Glomerular endothelial cell (primary cell): ENCODE measurements at places on chromosomes 4 and X.
A peak's percentile ranks its signal among the peaks of the same experiment; 100 is the strongest.

DNA sequence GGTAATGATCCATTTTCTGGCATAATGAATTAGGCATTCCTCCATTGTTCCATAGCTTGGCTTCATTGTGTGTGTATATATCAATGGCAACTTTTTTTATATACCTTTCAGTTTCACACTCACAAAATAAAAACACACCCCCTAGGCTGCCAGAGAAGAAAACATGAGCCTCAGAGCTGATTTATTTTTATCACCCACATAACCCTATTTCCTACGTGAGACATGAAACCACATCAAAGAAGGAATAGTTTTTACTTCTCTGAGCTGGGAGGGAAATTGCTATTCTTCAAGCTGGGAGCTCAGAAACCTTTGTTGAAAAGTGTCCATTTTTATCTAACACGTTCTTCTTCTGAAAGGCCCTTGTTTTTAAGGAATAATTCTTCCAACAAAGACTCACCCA, 126.7 kb upstream of the RAI2 start:
- DNase-seq = no peak

DNA sequence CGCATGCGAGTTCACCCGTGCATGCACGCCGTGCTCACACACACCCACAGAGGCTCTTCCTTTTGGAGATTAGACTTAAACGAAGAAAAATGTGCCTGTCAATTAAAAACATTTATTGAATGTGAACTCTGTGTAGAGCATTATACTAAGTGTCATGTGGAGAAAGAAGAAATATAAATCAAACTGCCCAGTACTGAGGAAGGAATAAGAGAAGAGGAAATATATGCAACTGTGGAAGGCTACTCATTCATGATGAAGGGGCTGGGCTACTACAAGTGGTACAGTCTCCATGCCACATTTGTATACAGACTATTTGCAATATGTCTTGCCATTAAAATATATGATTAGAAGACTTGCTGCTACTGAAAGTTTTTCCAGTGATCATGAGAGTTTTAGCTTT, 714.7 kb downstream of the DMD start:
- DNase-seq = no peak

GRCh38 chrX:42900947-42901346, 123.0 kb upstream of the PPP1R2C start:
- no peak for DNase-seq

GRCh38 chr4:30719454-30720020, 632 bp upstream of the PCDH7 start:
- DNase-seq = no peak

GRCh38 chrX:74924449-74925224, 615 bp downstream of the NEXMIF start:
- no peak for DNase-seq

DNA sequence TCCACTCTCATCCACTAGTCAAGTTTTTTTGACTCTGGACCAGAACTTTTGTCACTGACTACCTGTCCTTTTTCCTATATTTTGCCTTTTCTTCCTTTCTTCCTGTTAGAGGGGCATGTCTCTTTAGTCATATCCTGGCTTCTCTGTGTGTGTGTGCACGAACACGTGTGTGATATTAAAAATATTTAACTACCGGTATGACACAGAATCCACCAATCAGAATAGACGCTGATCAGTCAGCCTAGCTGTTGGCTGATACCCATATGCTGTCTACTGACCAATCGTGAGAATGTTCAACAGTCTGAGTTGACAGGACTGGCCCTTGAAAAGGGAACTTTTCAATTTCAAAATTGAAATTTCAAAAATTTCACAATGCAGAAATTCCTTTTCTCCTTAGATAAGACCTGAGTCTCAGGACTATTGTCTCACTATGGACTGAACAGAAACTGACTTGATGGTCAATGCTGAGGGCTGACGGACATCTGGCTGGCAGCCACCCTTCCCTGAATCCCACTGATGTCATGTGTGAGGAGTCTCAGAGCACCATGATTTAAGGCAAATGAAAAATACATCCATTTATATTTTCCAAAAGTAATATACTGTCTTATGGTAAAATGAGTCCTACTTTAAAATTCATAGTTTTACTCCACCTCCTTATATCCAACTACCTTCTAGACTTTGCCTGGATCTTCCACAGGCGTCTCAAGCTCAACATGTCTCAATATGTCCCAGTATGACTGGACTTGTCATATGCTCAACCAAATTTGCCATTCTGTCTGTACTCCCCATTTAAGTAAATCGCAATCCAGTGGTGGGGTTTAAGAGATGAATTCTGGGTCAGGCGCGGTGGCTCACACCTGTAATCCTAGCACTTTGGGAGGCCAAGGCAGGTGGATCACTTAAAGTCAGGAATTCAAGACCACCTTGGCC, 78.0 kb downstream of the CHRNA9 start:
- DNase-seq = no peak

GRCh38 chr4:38591617-38592337, 72.2 kb upstream of the KLF3 start:
- DNase-seq = no peak

- DNase-seq = no peak
These were observed 31.6 kb upstream of the IRAK1 start for GRCh38 chrX:154051201-154051810.

GRCh38 chr4:90540536-90540935, 413.3 kb downstream of the CCSER1 start:
- no peak for DNase-seq

GRCh38 chr4:2936773-2937145, 26.4 kb downstream of the NOP14 start:
- DNase-seq = no peak

GRCh38 chrX:68112321-68112720, 321.0 kb downstream of the OPHN1 start:
- no peak for DNase-seq

DNA sequence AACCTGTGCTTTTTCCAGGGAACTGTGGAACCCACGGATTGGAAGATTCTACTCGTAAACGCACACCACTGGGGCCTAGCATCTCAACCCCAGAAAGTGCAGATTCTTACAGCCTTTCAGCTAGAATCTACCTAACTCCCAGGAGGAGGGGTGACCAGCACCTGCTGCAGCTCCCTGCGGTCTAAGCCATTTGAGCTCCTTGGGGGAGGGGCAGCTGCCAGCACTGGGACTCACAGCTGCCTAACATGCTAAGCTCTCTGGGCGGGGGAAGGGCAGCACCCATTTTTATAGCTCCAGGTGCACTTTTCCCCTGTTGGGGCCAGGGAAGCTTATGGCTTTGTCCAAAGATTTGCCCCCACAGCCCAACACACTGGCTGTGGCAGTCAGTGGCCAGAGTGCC, 595.7 kb upstream of the EPHA5 start:
- no peak for DNase-seq

- no peak for DNase-seq
These were observed 15.5 kb upstream of the RBBP7 start for GRCh38 chrX:16885628-16886027.

- DNase-seq = no peak
These were observed 27.7 kb downstream of the UVSSA start for GRCh38 chr4:1374706-1375045.

DNA sequence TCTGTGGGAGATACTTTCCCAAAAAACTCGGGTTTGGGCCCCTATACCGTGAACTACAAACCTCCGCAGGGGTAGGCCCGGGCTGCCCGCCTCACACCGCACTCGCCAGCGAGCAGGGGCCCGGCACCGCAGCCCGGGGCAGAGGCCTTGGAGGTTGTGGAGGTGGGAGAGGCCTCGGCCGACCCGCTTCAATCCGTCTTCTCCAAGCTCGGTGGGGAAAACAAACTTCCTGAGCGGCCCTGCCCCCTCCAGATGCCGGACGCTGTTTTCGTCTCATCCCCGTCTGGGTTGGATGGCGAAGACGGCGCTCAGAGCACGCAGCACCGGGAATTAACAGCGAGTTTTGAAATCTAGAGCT, 442 bp upstream of the MCUB start:
- no peak for DNase-seq

GRCh38 chr4:189792924-189793618, 147.6 kb upstream of the FRG1 start:
- peak; percentile 20 for DNase-seq

DNA sequence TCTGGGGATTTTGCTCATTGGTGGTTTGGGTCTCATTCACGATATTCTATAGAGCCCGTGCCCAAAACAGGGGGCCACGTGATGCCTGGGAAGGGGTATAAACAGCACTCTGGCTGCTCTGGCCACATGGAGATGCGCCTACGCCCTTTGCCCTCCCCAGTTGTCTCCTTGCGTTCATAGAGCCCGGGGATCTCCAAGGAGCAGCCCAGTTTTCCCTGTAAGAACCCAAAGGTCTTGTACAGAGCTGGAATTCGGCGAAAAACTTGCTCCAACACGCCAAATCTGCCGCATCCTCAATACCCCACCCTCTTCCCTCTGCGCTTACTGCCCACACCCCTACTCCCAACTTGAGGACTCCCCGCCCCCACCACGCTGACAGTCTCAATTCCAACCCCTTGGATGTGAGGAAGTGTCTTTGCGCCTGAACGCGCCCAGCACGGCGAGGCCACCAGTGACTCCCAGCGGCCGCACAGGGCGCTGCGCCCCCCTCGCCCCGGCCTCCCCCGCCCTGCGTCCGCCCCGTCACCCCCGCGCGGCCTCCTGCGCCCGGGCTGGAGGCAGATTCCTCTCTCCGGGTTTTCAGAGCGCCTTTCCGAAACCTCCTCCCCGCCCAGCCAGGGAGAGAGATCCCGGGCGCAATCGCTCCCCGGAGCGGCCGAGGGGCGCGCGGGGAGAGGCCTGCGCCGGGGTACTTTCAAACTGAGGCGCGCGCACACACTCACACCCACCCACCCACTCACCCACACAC, at the start of gene NHS:
Gene NHS, plus strand, starts transcription at position 582 of the 748 bp plus-strand sequence. CDS start 558 bp downstream, outside the sequence.
- DNase-seq = no peak

DNA sequence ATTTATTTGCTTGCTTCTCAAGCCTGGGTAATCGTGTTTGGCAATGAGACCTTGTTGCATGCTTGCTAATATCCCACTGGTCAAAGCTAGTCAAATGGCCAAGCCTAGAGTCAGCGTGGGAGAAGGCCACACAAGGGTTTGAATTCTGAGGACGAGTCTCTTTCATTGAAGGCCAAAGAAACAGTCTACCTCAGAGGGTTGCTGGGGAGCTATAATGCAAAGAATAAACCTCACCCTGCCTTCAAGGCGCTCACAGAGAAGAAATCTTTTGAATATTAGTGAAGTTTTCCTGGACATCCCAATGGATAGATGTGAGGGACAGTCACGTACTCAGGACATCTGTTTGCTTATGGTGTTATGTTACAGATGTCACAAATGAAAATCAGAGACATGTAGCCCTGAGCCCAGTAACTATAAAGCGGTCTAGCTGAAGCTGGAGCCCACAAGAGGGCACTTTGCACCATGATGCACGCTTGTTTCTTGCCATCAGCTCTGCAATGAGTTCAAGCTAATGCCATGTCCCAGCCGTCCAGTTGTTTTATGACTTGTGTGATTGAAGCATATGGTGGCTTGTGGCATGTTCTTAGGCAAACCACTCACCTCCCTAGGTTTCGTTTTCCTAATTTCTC, 1.1 kb upstream of the TLR3 start:
- DNase-seq = no peak

DNA sequence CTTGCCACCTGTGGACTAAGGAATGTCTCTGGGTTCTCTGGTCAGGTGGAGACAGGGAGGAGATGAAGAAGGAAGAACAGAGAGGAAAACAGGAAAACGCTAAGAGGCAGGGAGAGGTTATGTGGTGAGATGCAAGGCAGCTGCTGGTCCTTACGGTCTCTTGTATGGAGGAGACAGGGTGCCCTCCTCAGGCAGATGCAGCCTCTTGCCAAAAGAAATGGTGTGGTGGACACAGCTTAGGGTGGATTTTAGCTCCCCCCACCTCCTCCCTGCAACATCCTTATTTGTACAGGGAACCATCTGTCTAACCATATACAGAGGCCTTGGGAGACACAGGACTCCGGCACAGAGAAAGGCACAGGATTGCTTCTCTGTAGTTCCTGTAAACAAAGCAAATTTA, 9.7 kb downstream of the OCIAD2 start:
- DNase-seq = no peak

- DNase-seq = no peak
These were observed 227.6 kb upstream of the MAB21L2 start for GRCh38 chr4:150354214-150354796.

GRCh38 chrX:13464599-13465275, 104.7 kb upstream of the EGFL6 start:
- DNase-seq = no peak

DNA sequence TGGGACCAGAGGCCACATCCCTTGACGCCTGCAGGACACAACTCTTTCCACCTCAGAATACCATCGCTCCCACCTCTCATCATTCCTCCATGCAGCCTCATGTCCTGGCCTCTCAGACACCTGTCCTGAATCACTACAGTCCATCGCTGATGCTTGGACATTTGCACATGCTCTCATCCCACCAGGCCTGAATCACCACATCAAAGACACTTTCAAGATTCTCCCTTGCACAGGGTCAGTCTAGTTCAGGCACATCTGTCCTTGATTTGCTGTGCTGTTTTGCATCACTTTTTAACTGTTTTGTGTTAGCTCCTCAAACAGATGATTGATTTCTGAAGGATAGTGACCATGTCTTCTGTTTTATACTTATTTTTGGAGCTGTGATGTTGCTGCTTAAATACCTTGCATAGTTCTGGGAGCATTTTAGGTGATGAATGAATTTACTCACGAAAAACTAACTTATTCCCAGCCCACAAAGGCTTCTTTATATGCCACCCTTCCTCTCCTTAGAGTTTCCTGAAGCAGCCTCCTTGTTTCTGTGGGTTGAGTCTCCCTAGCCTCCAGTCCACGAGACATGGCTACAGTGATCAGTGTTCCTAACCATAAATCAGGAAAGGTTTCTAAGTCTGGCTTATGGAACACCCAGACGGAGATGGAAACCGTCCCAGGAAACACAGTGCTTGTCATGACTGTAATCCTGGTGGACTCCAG, 2.6 kb downstream of the FAM114A1 start:
- no peak for DNase-seq

GRCh38 chrX:18890724-18891547, 93.0 kb downstream of the PHKA2 start:
- DNase-seq = no peak

DNA sequence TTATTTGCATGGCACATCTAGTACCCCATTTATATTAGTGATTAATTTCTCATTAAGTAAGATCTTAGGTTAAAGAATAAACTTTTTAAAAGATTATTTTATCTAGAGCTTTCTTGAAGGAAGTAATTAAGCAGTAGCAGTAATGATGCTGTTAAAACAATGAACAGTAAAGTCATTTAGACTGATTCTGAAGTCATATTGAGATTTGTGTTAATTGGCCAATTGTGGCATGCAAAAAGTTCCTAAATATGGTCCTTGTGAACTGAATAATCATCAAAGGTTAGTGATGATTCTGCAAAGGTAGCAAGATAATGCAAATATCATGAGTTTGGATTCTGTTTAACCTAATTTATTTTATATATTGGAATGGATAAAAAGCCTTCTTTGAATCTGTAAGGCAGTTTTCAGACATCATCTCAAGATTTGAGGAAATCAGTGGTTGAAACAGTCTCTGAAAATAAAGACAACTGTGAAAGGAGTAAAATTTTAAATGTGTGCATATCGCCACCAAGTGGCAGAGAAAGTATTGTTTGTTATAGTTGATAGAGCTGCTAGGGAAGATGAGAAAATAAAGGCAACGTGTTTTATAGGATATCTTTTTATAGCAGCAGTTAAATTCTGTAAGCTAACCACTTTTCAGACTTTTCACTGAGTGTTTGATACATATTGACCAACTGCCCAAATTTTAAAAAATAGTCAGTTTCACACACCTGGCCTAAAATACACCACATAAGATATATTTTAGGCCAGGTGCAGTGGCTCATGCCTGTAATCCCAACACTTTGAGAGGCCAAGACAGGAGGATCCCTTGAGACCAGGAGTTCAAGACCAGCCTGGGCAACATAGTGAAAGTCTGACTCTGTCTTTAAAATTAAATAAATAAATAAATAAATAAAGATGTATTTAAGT, 79.6 kb downstream of the CCKAR start:
- DNase-seq = peak; percentile 27

GRCh38 chr4:7959078-7959477, 19.4 kb upstream of the AFAP1 start:
- no peak for DNase-seq
